ENCODE measurements at places on chromosomes 2 and 18.

DNA sequence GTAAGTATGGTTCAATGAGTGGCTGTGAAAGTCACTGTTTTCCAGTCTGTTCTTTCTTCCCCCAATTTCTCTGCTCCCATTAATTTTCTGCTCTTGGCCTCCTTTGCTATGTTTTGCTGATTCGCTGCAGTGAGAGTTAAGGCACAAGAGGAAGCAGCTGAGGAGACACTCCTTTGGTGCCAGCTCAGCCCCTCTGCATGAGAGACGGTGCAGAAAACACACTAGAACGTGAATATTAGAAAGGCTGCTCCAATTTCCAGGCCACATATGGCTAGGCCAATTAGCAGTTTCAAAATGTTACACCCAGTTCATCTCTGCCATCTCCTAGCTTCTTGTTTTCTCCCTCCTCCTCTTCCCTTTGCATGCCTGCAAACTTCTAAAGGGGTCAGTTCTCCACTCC is 38.9 kb downstream of the AKAIN1 start:
- DNase-seq: no peak

DNA sequence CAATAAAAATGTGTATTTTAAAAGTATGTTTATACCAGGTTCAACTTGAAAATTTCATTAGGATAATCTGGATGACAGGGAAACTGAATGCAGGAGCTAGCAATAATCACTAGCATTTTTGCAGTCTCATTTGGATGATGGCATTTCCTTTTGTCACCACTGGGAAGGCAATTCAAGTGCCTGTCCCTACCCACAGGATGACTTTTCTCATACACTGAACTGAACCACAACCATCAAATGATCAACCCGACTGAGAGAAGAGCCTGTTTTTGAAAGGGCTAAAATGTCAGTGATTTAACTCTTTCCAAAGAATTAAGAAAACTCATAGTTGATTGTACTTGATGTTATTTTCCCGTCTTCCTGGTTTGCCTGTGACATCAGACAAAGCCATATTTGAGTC is 115.0 kb downstream of the FAM124B start:
- DNase-seq: peak; percentile 80

- DNase-seq: no peak
Measured at GRCh38 chr2:172087207-172087779, 2.0 kb downstream of the DLX1 start.

DNA sequence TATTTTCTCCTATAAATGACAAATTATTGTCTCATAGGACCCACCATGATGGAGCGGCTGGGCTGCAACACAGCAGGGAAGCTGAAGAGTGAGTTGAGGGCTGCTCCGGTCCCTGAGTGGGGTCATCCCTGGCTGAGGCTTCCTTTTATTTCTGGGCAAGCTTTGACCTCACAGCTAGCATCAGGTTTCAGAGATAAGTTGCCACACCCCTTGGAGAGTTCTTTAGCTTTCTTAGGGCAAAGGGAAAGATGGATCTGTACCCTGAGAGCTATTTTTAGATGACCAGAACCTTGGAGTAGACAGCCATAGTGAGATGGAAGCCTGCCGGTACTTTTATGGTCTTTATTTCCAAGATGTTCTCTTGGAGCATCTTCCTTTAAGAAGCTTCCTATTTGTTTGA is 11.5 kb downstream of the MYL1 start:
- DNase-seq: no peak

GRCh38 chr2:64448041-64448426 is 5.9 kb upstream of the LGALSL start:
- no peak for DNase-seq
